ENCODE measurements at places on chromosomes 2 and 18.

DNA sequence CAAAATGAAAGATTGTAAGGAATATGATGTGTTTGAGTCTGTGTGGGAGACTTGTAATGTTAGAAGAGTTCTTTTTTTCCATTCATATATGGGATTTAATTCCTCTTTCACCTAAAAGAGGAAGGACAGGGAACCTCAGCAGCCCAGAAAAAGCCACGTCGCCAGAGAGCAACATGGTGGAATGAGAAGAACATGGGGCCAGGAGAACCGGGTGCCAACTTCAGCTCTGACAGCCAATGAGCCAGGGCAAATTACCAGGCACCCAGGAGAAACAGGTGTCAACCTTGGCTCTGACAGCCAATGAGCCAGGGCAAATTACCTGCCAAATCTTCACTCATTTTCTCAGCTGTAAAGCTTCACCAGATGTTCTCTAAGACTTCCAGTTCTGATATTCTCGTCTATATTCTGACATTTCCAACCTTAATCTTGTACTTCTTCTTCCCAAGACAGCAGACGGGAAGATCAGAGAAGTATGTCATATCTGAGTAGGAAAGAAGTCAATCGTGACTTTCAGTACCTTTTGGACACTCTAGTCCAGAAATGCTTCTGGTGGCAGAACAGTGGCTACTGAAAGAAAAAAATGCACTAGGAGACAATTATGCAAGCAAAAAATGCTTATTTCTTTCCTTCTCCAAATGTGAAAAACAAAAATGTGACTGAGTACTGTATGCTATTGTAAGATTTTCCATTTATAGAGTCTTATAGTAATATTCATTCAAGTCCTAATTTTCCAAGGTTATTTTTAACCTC is 79.2 kb upstream of the COL5A2 start:
- DNase-seq, result no peak

DNA sequence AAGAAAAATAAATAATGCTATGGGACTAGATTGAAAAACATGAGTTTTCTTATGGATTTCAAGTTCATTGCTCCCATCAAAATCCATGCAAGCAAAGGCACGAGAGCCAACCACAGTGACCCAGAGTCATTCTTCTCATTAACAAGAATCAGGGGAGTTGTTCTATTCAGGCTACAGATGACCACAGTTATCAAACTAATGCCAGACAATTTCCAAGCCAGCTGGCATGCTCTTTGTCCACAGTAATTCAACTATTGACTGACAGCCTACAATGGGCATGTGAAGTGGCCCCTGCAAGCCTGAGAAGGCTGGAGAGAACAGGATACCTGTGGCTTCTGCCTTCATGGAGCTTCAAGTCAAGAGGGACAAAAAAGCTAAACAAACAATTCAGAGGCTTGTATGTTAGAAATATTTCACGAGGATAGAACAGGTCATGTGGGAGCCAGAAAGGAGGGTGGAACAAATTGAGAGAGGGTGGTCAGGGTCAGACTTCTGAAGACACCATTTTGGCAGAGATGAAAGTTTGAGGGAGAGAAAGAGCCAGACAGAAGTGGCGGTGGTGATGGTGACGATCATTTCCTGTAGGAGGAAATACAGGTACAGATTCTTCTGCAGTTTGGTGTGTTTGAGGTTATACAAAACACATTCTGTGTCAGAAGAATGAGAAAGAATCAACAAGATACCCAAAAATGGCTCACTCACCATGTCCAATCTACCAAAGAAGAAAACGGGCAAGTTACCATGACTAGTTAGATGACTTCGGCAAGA is 732.4 kb downstream of the RNF144A start:
- no peak for DNase-seq

GRCh38 chr2:61961231-61961901 is 55.9 kb downstream of the COMMD1 start:
- DNase-seq, result no peak

GRCh38 chr2:172863341-172863740 is 127.7 kb downstream of the RAPGEF4 start:
- no peak for DNase-seq

DNA sequence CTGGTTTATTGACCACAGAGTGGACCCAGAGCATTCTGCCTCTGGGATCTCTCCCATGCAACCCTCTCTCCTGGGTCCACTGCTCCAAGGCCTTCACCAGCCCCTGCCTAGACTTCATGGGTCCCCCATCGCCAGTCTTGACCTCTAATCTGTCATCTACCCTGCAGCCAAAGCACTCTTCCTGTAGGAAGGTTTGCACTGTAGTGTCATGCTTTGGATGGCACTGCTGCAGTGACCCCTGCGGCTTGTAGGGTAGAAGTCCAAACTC is 41.7 kb downstream of the MYO7B start:
- no peak for DNase-seq

DNA sequence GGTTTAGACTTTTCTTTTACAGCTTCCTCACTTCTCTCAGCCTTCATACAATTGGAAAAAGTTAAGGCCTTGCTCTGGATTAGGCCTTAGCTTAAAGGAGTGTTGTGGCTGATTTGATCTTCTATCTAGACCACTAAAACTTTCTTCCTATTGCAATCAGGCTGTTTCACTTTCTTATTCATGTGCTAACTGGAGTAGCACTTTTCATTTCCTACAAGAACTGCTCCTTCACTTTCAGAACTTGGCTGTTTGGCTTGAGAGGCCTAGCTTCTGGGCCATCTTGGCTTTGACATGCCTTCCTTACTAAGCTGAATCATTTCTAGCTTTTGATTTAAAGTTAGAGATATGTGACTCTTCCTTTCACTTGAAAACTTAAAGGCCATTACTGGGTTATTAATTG is 114.3 kb downstream of the ARHGEF4 start:
- DNase-seq, result no peak

DNA sequence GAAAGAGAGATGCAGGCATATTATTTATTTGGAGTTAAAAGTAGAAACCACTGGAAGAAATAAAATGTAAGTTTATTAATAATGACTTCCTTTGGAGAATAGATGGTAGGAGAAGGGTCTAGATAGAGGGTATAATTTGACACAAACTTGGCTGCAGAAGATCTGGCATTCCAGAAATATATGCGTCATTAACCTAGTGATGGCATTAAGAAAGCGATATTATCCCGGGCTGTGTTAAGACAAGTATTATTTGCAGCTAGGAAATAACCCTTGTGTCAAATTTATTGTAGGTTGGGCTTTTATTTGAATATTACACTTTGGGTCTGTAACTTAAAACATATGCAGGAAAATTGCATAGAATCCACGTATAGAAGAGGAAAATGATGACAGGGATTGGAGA is 389.5 kb downstream of the MTX2 start:
- DNase-seq, result no peak

- no peak for DNase-seq
Observed at GRCh38 chr18:78713726-78714125, 265.9 kb upstream of the SALL3 start.

DNA sequence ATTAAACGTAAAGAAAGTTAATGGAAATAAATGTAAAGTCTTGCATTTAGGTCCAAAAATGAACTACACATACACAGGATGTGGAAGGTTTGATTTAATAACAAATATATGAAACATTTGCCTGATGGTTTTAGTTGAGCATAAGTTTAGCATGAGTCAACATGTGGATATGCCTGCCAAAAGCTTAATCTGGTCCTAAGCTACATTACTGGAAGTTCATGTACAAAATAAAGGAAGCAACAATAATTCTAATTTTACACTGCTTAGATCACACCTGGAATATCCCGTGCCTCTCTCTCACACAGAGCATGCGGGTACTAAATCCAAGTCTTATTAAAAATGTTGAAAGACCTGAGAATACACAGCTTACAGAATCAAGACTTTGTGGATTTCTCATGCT is 276.5 kb upstream of the NRP2 start:
- DNase-seq, result no peak

GRCh38 chr2:175025946-175026345 is 20.8 kb upstream of the CHN1 start:
- no peak for DNase-seq

DNA sequence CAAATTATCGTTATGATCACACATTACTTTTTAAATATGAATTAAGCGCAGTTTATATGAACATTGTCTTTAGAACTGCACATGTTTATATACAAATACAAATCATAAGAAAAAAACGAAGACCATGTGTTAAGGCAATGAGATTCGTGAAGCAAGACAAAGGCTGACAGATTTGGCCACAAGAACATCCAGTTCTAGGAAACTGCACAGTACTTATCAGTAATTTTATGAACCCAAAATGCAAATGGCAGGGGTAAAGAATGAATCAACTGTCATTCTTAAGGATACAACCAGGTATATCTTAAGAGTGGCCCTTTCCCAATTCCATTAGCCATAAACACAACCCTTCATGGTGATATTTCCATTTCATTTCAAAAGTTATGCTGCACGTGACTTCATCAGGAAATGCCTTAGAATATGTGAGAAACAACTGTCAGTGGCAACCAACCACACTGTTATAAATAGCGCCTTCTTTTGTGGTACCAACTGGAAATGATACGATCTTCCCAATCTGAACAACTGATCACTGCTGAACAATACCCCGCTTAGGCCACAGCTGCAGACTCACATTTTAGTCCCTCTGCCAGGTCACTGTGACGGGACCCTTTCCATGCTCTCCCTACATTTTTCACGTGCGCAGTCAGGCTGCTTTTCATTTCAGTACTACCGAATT is 144.9 kb downstream of the L3MBTL4 start:
- DNase-seq, result no peak

All from progenitor cell of endocrine pancreas (in vitro differentiated cells).